ENCODE measurements at places on chromosomes 4 and X. TPM values are rescaled to one million over a fixed set of nuclear protein-coding genes. Genes with fewer than 3 reads are reported as not detected.

- no peak overlapping the region for H3K27ac ChIP-seq
- DNase-seq: no peak
- H3K27me3 ChIP-seq: no peaks in the 10 kb centered on the region
- no peaks in the 10 kb centered on the region for H3K4me1 ChIP-seq
These were observed 64.5 kb downstream of the GPRIN3 start for GRCh38 chr4:89242864-89243732.

DNA sequence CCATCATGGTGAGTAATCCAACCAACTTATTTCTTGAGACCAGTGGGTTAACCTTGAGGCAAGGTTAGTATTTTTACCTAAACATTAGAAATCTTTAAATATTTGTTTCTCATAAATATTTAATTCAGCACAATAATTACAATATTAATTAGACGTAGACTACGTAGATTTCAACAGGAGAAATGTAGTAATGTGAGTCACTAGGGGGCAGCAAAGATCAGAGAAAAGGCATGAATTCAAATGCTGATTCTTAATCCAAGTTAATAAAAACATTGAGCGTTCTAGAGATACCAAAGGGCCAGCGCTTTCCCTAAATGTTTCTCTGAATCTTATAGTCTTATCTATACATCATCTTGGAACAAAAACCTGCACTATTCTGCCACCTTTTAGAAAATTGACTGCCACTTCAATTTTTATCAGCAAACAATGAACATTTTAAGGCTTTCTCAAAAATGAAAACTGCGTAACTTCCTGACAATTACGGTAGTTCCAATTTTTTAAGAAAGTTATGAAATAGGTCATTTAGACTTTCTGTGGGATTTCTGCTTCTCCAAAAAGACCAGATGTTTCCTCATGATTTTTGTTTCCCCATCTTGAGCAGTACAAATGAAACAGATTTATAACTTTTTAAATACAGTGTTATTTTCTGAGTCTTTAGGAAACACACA lies 180.7 kb downstream of the GASK1B start:
- H3K27me3 ChIP-seq: no peaks in the 10 kb centered on the region
- no peaks in the 10 kb centered on the region for H3K36me3 ChIP-seq
- DNase-seq: peak; percentile 79
- no peak overlapping the region for H3K27ac ChIP-seq
- no peaks in the 10 kb centered on the region for H3K4me1 ChIP-seq
- H3K4me3 ChIP-seq: no peak overlapping the region

DNA sequence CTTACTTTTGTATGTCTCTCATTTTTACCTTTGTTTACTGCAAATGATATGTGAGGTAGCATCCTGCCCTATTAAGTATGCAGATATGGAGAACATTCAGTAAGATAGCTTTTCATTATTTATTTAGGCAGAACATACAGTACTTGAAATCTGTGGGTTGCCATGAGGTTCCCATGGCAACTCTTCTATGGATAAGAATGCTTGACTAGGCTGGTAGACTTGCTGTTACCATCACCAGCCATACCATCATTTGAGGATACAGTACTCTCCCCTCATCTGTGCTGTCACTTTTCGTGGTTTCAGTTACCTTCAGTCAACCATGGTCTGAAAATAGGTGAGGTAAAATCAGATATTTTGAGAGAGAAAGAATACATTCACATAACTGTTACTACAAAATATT lies 56.7 kb downstream of the NAF1 start:
- H3K27me3 ChIP-seq: no peaks in the 10 kb centered on the region
- H3K36me3 ChIP-seq: peaks cover 15% of the 10 kb centered on the region
- H3K4me1 ChIP-seq: peaks cover 16% of the 10 kb centered on the region
- no peak overlapping the region for H3K27ac ChIP-seq

- H3K36me3 ChIP-seq: peaks cover 29% of the 10 kb centered on the region
- peak; percentile 71 for DNase-seq
- H3K27ac ChIP-seq: peak overlapping the region; percentile 52
- no peaks in the 10 kb centered on the region for H3K27me3 ChIP-seq
These were observed 7.0 kb downstream of the APBB2 start for GRCh38 chr4:41207291-41207831.

GRCh38 chr4:142475663-142476062 lies 370.4 kb downstream of the INPP4B start:
- no peaks in the 10 kb centered on the region for H3K27me3 ChIP-seq
- no peak overlapping the region for H3K27ac ChIP-seq
- H3K4me1 ChIP-seq: peaks cover 22% of the 10 kb centered on the region

DNA sequence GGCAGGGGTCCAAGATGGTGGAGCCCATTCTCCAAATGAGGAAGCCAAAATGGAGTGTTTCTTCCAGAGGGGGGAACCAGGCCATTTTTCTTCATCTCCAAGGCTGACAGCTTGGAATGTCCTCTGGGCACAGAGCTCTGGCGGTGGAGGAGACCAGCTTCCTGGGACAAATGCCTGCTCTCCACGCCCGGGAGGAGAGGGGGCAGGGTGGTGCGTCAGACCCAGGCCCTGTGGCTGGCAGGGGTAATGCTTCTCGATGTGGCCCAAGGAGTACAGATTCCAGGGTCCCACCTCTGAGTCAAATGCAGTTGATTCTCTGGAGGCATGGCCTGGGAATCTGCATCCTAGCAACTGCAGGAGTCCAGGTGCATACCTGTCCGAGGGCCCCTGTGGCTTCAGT lies 44.6 kb upstream of the ADRA2C start:
- H3K27me3 ChIP-seq: peaks cover 70% of the 10 kb centered on the region
- H3K4me3 ChIP-seq: no peak overlapping the region
- H3K4me1 ChIP-seq: peaks cover 6% of the 10 kb centered on the region
- no peak overlapping the region for H3K27ac ChIP-seq

DNA sequence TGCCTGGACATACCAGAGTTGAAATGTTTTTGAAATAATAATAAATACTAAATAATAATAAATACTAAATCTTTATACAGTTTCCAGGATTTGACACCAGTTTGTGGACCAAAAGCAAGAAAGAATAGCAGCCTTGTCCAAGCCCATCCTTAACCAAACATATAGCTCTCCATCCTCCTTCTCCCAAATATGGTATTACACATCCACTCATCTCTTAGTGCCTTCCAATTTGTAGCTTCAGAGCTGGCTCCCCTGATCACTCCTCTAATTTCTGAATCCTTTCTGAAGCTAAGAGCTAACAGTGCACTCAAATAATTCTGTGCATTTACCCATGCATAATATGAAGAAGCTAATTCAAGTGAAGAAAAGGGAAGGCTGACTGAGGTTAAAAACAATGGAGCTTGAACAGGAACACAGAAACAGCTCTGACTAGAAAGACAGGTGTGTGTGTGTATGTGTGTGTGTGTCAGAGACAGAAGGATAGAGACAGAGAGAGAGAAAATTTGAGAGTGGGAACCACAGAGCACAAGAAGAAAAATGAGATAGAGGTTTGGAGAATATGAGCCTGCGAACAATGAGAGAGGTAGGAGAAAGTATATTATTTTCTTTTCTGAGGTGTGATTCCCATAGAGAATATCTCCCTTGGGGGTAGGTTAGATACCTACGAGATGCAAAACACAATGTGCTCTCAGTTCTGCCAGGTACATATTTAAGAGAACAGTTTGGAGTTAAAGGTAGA lies 123.5 kb downstream of the CAMK2D start:
- H3K4me1 ChIP-seq: peaks cover 23% of the 10 kb centered on the region
- no peak overlapping the region for H3K4me3 ChIP-seq
- no peaks in the 10 kb centered on the region for H3K27me3 ChIP-seq

- no peaks in the 10 kb centered on the region for H3K36me3 ChIP-seq
- H3K27ac ChIP-seq: no peak overlapping the region
- no peak for DNase-seq
These were observed 46.7 kb downstream of the MAOB start for GRCh38 chrX:43835559-43835958.

DNA sequence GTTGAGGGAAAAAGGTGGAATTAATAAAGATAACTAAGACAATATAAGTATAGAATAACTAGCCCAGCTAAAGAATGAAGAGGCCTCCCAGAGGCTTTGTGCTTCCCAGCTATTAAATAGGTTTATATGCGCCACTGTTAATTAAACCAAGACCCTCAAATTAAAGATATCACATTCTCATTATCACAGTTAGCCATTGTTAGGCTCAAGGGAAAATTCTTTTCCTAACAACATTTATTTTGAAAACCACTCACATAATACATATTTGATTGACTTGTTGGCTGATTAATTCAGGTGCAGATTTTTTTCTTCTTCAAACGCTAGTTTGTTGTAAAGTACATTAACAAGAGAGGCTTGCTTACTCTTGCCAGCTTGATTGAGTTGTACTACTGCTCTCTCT lies 216.8 kb upstream of the TRAM1L1 start:
- DNase-seq: no peak
- no peaks in the 10 kb centered on the region for H3K36me3 ChIP-seq
- H3K4me3 ChIP-seq: no peak overlapping the region
- no peaks in the 10 kb centered on the region for H3K4me1 ChIP-seq
- H3K27ac ChIP-seq: no peak overlapping the region
- H3K27me3 ChIP-seq: no peaks in the 10 kb centered on the region

DNA sequence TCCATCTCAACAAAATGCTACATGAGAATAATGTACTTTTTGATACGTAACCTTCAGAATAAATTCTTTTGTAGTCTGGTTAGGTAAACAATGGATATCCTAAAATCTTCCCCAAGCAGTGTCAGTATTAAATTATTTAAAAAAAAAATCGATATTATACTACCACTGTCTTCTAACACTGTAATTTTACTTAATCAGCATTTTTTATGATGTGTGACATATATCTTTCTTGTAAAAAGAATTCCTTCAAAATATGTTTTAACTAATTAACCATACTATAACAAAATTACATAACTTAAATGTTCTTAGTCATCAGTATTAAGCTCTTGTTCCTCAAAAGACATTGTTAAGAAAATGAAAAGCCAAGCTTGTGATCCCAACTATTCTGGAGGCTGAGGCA lies 12.5 kb downstream of the OTUD4 start:
- peaks cover 10% of the 10 kb centered on the region for H3K4me1 ChIP-seq
- DNase-seq: no peak
- no peak overlapping the region for H3K4me3 ChIP-seq
- H3K27ac ChIP-seq: no peak overlapping the region

DNA sequence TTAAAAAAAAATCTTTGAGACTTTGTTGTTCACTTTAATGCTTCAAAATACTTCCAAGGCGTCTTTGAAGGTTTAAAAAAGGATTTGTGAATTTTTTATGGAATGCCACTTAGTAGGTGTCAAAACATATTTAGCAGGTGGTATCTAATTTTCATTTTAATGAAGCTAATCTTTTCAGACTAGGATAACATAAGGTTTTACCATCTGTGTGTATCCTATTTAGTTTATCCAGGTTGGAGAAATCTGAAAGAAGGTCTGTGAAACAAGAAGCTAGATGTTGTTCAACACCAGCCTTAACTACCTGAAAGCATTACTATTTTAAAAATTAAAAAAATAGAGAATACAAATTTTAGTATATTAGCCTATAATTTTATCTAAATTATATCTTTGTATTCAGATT lies 193.4 kb downstream of the GRID2 start:
- H3K36me3 ChIP-seq: no peaks in the 10 kb centered on the region
- H3K4me1 ChIP-seq: no peaks in the 10 kb centered on the region
- H3K27ac ChIP-seq: no peak overlapping the region
- H3K4me3 ChIP-seq: no peak overlapping the region

GRCh38 chrX:153602601-153603000 lies 3.7 kb upstream of the CCNQ start:
- no peaks in the 10 kb centered on the region for H3K4me1 ChIP-seq
- H3K27me3 ChIP-seq: no peaks in the 10 kb centered on the region
- no peaks in the 10 kb centered on the region for H3K36me3 ChIP-seq
- no peak for DNase-seq
- no peak overlapping the region for H3K27ac ChIP-seq

DNA sequence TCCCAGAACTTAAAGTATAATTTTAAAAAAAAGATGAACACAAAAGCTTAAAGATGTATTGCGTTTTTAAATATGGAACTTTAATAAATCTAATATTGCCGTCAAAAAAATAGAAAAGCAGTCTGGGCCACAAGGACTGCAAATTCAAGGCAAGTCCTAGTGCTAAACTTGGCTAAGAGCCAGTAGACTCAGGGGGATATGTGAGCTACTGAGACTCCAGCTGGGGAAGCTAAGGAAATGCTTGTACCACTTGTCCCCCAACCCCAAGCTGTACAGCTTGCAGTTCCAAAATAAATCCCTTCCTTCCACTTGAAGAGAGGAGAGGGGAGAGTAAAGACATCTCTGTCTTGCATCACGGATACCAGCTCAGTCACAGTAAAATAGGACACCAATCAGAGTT lies 290.8 kb upstream of the FGF13 start:
- H3K27ac ChIP-seq: no peak overlapping the region
- no peak for DNase-seq
- H3K36me3 ChIP-seq: no peaks in the 10 kb centered on the region
- no peak overlapping the region for H3K4me3 ChIP-seq

DNA sequence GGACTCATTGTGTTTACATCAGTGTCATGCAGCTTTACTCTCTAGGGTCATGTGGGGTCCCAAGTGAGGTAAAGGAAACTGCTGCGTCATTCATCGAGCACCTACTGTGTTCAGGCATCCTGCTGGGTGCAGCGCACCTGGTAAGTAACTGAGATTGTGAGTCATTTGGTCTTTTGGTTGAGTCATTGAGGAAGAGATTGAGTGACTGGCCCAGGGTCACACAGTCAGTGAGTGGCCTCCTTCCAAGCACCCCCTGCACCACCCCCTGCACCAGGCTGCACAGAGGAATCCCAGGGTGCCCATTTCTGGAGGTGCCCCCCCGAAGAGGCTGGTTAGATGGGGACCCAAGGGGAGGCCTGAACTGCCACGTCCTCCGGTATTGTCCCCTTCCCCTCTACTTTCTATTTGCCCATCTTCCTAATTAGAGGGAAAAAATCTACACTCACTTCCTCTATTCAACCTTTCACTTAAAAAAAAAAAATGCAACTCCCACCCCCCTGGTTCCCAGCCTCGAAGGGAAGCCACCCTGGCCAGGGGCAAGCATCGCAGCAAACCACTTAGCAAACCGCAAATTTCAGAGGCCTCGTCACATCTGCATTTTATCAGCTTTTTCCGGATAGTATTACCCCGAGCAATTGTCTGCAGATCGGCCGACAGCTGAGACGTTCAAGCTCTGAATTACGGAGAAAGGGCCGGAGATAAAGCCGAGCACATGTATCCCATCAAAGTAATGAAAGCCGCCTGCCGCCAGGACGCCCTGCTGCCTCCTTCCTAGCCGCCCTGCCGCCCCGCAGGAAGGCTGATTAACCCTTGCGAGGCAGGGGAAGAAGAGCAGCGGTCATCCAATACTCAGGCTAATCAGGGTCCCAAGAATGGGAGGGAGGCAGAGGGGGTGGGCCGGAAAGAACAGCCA lies 96.3 kb upstream of the MSX1 start:
- no peaks in the 10 kb centered on the region for H3K27me3 ChIP-seq
- no peak overlapping the region for H3K4me3 ChIP-seq
- peak overlapping the region; percentile 31 for H3K27ac ChIP-seq
- no peaks in the 10 kb centered on the region for H3K4me1 ChIP-seq

CXCL5 gene
- total RNA-seq: 0.54 TPM

AR gene
- total RNA-seq: not detected

POU3F4 gene
- not detected for total RNA-seq

PABPC4L gene
- total RNA-seq: 0.25 TPM

CT83 gene
- total RNA-seq: not detected
